ENCODE measurements at places on chromosomes 2 and 18.

DNA sequence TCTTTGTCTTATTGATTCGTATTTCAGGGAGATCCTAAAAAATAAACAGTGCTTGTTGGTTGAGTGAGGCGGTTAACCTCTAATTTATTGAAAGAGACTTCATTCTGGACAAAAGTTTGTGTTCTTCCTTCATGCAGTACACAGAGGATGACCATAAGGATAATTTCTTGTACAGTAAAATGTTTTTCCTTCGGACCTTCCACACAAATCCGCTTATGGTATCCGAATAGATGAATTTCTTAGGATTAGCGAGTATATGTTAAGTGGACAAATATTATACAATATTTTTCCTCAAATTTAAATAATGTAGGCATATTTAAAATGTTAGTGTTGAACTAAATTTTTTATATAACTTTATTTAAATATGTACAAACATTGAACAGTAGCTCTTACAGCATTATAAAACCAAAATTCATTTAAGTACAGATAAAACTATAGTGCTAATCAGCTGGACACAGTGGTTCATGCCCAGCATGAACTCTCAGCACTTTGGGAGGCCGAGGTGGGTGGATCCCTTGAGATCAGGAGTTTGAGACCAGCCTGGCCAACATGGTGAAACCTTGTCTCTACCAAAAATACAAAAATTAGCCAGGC is 84.4 kb downstream of the LPIN1 start:
- DNase-seq: no peak

DNA sequence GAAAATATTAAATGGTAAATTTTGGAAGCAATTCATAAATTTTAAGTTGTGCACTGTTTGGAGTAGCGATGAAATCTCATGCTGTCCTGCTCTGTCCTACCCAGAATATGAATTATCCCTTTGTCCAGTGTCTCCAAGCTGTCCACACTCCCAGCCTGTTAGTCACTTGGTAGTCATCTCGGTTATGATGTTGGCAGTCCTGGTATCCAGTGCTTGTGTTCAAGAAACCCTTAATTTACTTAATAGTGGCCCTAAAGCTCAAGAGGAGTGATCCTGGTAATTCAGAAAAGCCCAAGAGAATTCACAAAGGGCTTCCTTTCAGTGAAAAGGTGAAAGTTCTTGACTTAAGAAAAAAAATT is 71.8 kb upstream of the STAM2 start:
- no peak for DNase-seq

- no peak for DNase-seq
Observed at GRCh38 chr18:6106091-6106685, 210.9 kb upstream of the TMEM200C start.

DNA sequence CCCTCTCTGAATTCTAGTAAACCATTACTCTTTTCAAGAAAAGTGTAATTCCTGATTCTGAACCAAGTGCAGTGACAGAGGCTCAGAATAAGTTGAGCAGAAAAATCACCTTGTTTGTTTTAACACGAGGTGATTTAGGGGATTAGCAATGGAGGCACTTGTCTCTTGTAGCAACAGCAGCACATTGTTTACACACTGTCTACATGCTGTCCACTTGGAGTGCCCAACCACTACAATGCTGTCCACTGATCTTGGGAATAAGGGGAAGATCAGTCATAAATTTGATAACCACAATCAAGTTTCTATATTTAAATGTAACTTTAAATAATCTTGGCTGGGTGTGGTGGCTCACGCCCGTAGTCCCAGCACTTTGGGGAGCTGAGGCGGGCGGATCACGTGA is 13.9 kb upstream of the RMND5A start:
- no peak for DNase-seq

- DNase-seq: no peak
Observed at GRCh38 chr2:217902379-217903141, 100.2 kb downstream of the TNS1 start.

DNA sequence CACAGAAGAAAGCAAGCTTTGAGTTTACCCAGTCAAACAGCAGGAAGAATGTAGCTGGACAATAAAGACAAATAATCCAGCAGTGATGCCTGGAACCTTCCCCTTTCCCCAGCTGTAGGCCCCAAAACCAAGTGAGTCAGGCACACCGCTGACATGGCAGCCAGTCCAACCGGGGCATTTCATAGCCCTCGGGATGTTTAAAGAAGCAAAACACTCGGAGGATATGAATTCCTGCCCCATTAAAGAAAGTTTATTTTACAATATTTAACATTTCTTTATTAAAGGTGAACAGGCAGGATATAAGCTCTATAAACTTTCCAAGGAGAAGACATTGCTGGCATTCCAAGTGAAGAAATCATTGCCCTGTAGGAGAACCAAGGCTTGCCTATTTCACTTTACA is 507.6 kb upstream of the TNP1 start:
- no peak for DNase-seq

DNA sequence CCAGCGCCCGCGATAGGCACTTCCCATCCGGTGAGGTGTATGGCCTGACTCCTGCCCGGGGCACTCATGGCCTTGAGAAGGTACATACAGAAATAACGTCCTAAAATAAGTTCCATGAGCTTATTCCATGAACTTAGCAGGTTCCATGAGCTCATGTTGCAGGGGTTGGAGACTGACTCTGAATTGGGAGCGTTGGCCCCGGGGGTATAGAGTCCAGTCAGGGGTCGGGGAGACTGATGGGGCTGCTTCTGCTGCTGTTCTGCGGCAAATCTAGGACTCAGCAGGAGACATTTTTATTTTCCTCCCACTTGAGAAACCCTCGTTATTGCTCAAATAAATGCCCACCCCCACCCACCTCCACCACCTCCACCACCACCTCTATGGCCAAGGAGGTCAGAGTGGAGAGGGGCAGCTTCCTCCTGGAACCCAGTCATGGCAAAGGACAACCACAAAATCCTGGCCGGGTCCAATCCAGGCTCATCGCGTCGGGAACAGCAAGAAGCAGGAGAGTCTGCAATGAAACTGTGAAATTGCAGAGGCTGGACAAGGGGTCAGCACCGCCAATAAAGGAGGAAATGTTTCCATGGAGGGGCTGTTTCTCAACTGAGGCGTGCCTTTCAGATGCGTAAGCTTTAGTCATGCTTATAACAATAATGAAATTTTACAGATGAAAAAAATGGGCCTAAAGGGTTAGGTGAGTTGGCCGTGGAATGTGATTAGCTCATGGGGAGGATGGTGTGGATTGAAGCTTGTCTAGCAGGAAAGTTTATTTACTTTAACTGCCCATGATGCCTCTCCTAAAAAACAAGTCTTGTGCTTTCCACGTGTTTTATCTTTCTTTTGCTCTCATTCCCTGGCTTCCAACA is 136.6 kb upstream of the ALKAL2 start:
- no peak for DNase-seq

- DNase-seq: no peak
Observed at GRCh38 chr2:7795778-7796563, 878.8 kb downstream of the RNF144A start.

- no peak for DNase-seq
Observed at GRCh38 chr2:170722301-170722700, 7.2 kb downstream of the SP5 start.

DNA sequence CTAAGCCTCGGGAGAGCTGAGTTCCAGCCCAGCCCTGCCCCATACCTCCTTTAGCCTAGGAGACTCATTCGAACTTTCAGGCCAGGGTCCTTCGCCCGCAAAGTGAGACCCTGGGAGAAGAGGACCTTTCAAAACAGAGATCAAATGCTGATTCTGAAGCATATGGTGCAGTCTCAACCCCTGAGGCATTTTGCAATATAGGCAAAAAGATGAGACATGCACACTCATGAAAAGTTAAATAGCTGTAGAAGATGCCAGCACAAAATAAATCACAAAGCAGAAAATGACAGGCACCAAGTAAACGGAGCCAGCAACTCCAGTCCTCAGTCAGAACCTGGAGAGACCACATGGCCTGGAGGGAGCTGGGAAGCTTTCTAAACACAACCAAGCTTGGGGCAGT is 542.7 kb upstream of the RAB6C start:
- DNase-seq: no peak

GRCh38 chr2:96391153-96391827 is 55.7 kb downstream of the NCAPH start:
- DNase-seq: no peak

- no peak for DNase-seq
Observed at GRCh38 chr2:16350211-16350610, 315.4 kb downstream of the CYRIA start.

GRCh38 chr2:137826373-137827372 is 137.6 kb upstream of the HNMT start:
- DNase-seq: no peak

All from activated T-cell treated with anti-CD3 and anti-CD28 coated beads for 48 hours (primary cell).